ENCODE measurements at places on chromosomes 16 and 17.

DNA sequence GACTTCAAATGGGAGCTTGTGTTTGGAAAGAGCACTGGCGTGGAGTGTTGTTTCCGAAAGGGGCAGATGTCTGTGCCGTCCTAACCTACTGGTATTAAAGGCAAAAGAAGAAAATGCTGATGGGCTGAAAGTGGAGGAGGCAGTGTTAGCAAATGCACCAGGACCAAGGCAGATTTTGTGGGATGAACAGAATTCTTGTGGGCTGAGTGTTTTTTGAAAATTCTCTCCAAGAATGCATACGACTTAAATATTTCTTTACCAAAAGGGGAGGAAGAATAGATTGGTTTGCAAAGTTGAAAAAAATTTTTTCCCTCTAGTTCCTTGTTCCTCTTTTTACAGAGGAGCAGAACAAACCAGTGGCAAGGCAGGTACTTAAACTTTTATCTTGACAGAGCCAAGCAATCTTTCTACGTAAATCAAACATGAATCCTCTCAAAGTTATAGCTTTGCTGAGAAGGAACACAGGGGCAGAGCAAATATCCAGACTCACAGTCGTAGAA, 16.8 kb downstream of the MARCHF10 start:
- DNase-seq, result no peak

GRCh38 chr16:17606460-17606859, 135.7 kb upstream of the XYLT1 start:
- no peak for DNase-seq

GRCh38 chr16:66656547-66656946, 40.0 kb downstream of the CMTM4 start:
- DNase-seq, result no peak

GRCh38 chr16:31083081-31083480, 5.7 kb downstream of the PRSS53 start:
- DNase-seq, result no peak
